CD4-positive, CD25-positive, alpha-beta regulatory T cell (primary cell): ENCODE measurements at places on chromosomes 3 and 15. TPM values are rescaled to one million over a fixed set of nuclear protein-coding genes. Genes with fewer than 3 reads are reported as not detected.

GRCh38 chr3:152879130-152879789, 44.3 kb downstream of the P2RY1 start:
- no peak for DNase-seq

DNA sequence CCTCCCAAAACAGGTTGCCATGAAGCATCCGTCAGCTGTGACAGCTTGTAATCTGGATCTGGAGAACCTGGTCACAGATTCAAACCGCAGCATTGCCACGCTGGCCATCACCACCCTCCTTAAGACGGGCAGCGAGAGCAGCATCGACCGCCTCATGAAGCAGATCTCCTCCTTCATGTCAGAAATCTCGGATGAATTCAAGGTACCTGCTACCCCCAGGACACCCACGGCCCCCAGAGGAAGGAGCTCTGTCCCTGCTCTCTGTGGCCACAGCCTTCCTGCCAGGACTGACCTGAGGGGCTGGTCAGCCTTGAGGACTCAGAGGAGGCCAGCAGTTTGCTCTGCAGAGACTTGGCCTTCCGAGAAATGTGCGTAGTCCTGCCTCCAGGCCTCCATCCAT, 11.2 kb downstream of the COPG1 start:
- no peak for DNase-seq

DNA sequence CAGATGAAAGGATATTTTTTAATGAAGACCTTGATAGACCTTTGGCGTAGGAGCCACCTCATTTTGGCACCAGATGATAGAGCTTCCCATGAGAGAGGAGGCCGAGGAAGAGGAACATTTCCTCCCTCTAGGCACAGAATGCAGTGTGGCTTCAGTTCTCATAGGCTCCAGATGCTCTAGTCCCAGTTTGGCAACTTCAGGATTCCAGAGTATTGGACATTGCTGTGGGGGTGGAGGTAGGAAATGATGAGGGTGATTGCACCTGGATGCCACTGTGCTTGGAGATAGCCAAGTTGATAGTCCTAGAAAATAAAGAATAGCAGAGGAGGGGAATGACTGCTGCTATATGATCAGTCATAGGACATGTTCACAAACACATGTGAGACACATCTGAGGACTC, 58.3 kb upstream of the KY start:
- DNase-seq = no peak

- no peak for DNase-seq
Measured at GRCh38 chr3:66098436-66098835, 59.7 kb upstream of the MAGI1 start.

GRCh38 chr15:34039790-34040113, 748 bp upstream of the AVEN start:
- DNase-seq = no peak

- DNase-seq = peak; percentile 35
Measured at GRCh38 chr3:97821287-97821773, 481 bp upstream of the CRYBG3 start.

GRCh38 chr3:119819806-119820205, 37.9 kb downstream of the NR1I2 start:
- no peak for DNase-seq

- no peak for DNase-seq
Measured at GRCh38 chr15:87207990-87208580, 1048.5 kb downstream of the NTRK3 start.

DNA sequence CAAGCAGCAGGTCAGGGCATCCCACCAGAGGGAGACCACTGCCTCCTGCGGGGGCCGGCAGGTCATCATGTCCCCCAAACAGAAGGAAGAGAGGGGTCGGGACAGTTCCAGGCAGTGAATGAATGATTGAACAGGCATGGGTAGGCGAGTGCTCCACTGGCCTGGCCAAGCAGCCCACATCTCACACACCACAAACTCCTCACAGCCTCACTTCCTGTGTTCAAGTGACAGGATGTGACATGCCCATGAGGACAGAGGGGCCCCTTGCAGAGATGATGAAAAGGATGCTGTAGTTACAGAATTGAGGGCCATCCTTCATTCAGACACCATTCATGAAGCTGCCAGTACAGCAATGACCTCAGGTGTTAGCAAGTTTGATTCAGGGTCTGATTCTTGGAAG, 3.7 kb downstream of the IQSEC1 start:
- no peak for DNase-seq

GRCh38 chr3:66904336-66904735, 93.8 kb upstream of the KBTBD8 start:
- DNase-seq = no peak

DNA sequence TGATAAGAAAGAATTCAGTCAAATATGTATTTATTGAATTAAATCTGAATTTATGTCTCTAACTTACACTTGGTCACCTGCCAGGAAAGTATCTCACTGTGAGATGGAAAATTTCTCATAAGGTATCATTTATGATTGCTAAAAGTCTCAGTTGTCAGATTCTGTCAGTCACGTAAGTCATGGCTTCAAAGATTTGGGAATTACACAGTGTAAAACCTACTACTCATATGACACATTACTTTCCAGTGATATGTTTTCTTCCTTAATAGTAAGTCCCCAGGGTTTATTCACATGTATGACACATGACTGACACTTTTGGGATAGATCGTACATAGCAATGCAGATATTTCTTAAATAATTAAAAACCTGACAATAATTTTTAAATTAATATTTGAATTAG, 792.2 kb downstream of the PLOD2 start:
- DNase-seq = no peak

DNA sequence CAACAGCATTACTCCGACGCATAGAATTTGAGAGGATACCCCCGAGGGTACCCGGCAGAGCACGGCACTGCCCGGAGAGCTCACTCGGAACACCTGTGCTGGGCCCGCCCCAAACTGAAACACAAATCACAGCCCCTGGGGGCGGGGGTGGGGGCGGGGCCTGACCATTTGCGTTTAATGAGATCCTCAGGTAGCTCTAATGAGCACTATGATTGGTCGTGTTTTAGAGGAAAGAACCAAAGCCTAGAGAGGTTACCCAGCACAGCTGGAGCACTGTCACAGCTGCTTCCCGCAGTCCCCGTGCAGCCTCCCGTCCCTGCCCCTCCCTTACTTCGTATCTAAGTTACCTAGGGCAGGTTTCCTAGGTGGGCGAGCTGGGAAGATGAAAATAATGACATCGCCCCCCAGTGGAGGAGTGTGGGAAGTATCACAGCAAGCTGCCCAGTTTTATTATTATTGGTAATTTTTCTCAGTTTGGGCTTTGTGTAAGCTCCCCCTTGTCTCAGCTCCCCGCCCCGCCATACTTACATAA, 187.1 kb downstream of the PDE8A start:
- peak; percentile 10 for DNase-seq

- no peak for DNase-seq
Measured at GRCh38 chr15:101024706-101025500, 105.7 kb downstream of the LRRK1 start.

GRCh38 chr15:27278761-27279160, 307.8 kb downstream of the GABRG3 start:
- DNase-seq = no peak

DNA sequence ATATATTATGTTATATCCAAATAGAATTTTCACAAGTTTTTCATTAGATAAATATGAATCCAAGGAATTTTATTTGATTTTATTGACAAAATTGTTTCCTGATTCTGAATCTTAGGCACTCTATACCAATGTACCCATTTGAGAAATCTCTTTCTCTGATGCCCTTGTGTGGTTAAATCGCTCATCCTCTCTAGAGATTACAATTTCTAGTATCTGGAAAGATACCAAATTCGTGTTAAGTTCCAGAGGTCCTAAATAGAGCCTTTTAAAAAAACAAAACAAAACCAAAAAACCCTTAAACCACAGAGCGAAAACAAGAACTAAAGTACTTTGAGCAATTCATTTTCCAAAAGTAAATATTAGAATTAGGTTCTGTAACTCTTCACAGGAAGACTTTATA, 20.0 kb downstream of the SATB1 start:
- DNase-seq = no peak

- DNase-seq = no peak
Measured at GRCh38 chr3:115891006-115891636, 267.8 kb downstream of the GAP43 start.

GRCh38 chr15:100769043-100769974, 110.3 kb upstream of the ALDH1A3 start:
- no peak for DNase-seq

GRCh38 chr15:41347236-41347635, 14.6 kb downstream of the NUSAP1 start:
- DNase-seq = no peak

GRCh38 chr15:85690561-85691231, 104.0 kb downstream of the KLHL25 start:
- peak; percentile 42 for DNase-seq

DNA sequence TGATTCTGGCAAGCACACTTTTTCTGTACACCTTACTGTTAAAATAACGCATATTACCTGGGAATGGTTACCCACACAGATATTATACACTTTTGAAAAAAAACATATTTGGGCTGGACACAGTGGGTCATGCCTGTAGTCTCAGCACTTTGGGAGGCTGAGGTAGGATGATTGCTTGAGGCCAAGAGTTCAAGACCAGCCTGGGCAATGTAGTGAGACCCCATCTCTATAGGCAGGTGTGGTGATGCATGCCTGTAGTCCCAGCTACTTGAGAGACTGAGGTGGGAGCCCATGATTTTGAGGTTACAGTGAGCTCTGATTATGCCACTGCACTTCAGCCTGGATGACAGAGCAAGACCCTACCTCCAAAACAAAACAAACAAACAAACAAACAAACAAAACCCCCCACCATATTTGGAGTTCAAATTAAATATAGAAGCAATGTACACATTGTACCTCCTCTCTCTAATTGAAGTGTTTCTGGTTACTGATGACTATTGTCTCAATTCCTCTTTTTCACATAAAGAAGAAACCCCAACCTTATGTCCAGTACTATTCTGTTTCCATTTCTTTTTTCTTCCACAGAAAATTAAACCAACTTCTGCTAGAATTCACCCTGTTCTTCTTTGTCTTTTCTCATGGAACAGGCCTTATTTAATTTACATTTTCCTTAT, 152.6 kb upstream of the UMPS start:
- DNase-seq = no peak

GRCh38 chr3:154060238-154061000, 60.8 kb upstream of the ARHGEF26 start:
- DNase-seq = no peak

DNA sequence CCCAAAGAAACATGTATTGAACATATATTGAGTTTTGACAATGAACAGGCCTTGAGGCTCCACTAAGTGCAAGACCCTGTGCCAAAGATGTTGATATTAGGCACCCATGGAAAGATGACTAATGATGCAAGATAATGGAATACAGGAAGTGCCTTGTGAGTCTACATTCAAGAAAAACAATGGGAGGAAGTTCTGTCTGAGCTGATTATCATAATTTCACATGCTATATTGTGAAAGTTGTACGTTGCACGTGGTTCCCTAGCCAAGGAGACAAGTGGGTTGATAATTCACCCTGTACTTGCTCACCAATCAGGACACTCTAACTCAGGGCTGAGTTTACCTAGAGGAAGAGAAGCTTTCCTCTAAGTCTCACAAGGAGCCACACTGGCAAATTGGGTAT, 186.9 kb upstream of the STAC start:
- no peak for DNase-seq

GRCh38 chr3:169512991-169513390, 150.5 kb downstream of the MECOM start:
- DNase-seq = no peak

GRCh38 chr15:96066852-96067495, 263.5 kb upstream of the NR2F2 start:
- DNase-seq = no peak

CKMT1A gene
- total RNA-seq = not detected

TRH gene
- total RNA-seq = not detected

PLSCR2 gene
- total RNA-seq = not detected

PLXND1 gene
- 11.3 TPM for total RNA-seq

TRPC1 gene
- 1.6 TPM for total RNA-seq

TUSC7 gene
- total RNA-seq = not detected

ANKRD63 gene
- 0.35 TPM for total RNA-seq

HMG20A gene
- 25.0 TPM for total RNA-seq

RBMS3 gene
- 5.9 TPM for total RNA-seq
